ENCODE measurements at places on chromosomes 2 and 18. TPM values are rescaled to one million over a fixed set of nuclear protein-coding genes. Genes with fewer than 3 reads are reported as not detected.

The DNAJC5G gene
- 1.4 TPM for total RNA-seq

The GAL3ST2 gene
- total RNA-seq: not detected

The UGT1A5 gene
- total RNA-seq: not detected

The GMPPA gene
- 34.3 TPM for total RNA-seq

The MATN3 gene
- 9.7 TPM for total RNA-seq

The ICOS gene
- not detected for total RNA-seq

The CHRNG gene
- total RNA-seq: not detected

The CCDC141 gene
- total RNA-seq: 21.6 TPM

The G6PC2 gene
- total RNA-seq: not detected

The C2orf66 gene
- not detected for total RNA-seq

The CFAP65 gene
- 0.13 TPM for total RNA-seq

The KCNK3 gene
- 0.30 TPM for total RNA-seq

The HTRA2 gene
- 24.6 TPM for total RNA-seq

The PSTPIP2 gene
- 2.4 TPM for total RNA-seq

The TRABD2A gene
- total RNA-seq: 18.6 TPM

The AGXT gene
- total RNA-seq: not detected

The VSNL1 gene
- total RNA-seq: 108 TPM

The DPP4 gene
- 3.3 TPM for total RNA-seq

The MYO5B gene
- total RNA-seq: 6.9 TPM

GRCh38 chr18:36331521-36331971, 34.0 kb downstream of the FHOD3 start:
- no peak overlapping the region for H3K27ac ChIP-seq
- peaks cover 11% of the 10 kb centered on the region for H3K4me1 ChIP-seq
- H3K4me3 ChIP-seq: no peak overlapping the region
- H3K36me3 ChIP-seq: no peaks in the 10 kb centered on the region
- no peak for DNase-seq

DNA sequence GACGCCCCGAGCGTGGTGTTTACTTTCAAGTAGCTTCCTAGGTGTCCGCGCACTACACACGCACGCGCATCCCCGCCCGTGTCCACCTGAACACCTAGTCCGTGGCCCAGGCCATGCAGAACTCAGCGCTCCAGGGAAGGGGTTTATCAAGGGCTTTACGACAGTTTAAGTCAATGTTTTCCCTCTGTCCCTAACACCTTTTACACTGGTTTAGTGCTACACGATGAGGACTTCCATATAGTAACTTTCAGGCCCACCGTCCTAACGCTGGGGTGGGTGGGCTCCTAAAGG, 1.4 kb upstream of the BCL2 start:
- peaks cover 37% of the 10 kb centered on the region for H3K27me3 ChIP-seq
- DNase-seq: peak; percentile 67
- H3K36me3 ChIP-seq: no peaks in the 10 kb centered on the region
- H3K27ac ChIP-seq: no peak overlapping the region
- H3K4me1 ChIP-seq: peaks cover 6% of the 10 kb centered on the region

- peaks cover 1% of the 10 kb centered on the region for H3K27me3 ChIP-seq
- H3K36me3 ChIP-seq: no peaks in the 10 kb centered on the region
- no peaks in the 10 kb centered on the region for H3K4me1 ChIP-seq
- no peak overlapping the region for H3K4me3 ChIP-seq
Measured at GRCh38 chr2:143254110-143254509, 124.9 kb downstream of the ARHGAP15 start.

DNA sequence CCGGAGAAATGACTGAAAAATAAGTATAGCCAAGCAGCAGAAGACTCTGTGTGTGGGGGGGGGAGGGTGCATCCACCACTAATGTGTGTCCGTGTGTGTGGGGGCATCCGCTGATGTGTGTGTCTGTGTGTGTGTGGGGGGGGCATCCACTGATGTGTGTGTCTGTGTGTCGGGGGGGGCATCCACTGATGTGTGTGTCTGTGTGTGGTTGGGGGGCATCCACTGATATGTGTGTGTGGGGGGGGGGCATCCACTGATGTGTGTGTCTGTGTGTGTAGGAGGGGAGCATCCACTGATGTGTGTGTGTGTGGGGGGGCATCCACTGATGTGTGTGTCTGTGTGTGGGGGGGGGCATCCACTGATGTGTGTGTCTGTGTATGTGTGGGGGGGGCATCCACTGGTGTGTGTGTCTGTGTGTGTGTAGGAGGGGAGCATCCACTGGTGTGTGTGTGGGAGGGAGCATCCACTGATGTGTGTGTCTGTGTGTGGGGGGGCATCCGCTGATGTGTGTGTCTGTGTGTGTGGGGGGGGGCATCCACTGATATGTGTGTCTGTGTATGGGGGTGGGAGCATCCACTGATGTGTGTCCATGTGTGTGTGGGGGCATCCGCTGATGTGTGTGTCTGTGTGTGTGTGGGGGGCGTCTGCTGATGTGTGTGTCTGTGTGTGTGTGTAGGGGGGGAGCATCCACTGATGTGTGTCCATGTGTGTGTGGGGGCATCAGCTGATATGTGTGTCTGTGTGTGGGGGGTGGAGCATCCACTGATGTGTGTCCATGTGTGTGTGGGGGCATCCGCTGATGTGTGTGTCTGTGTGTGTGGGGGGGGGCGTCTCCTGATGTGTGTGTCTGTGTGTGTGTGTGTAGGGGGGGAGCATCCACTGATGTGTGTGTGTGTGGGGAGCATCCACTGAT, 125.0 kb downstream of the NFATC1 start:
- H3K4me3 ChIP-seq: no peak overlapping the region
- no peak overlapping the region for H3K27ac ChIP-seq
- H3K36me3 ChIP-seq: no peaks in the 10 kb centered on the region
- no peaks in the 10 kb centered on the region for H3K27me3 ChIP-seq
- no peak for DNase-seq

DNA sequence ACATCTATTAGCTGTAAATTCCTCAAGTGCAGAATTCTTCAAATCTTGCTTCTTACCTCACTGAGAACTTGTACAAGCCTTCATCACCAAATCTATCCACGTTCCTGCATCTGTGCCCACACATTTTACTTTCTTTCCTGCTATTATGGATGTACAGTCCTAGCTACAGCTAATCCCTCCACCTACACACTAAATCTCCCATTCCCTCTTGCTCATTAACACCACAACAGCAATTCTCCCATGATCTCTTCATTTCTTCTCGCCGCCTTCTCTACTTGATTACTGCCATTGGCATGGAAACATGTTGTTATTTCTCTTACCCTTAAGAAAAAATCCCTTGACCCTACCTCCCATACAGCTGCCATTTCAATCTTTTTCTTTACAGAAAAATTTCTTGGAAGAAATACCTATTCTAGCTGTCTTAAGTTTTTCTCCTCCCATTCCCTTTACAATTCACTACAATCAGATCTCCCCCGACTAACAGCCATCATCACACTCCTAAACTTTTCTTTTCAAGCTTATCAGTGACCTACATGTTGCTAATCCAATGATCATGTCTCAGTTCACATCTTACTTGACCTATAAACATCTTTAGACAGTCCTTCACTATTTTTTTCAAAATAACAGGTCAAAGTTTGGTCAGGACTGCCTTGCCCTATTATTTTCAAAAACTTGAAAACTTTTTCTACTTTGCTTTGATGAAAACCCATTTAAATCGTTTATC, 41.0 kb downstream of the ROCK2 start:
- H3K27me3 ChIP-seq: no peaks in the 10 kb centered on the region
- no peaks in the 10 kb centered on the region for H3K4me1 ChIP-seq
- H3K4me3 ChIP-seq: no peak overlapping the region
- H3K27ac ChIP-seq: no peak overlapping the region
- no peak for DNase-seq

GRCh38 chr2:30371772-30372373, 75.2 kb upstream of the LCLAT1 start:
- no peaks in the 10 kb centered on the region for H3K36me3 ChIP-seq
- H3K4me1 ChIP-seq: no peaks in the 10 kb centered on the region
- H3K4me3 ChIP-seq: no peak overlapping the region
- no peaks in the 10 kb centered on the region for H3K27me3 ChIP-seq

DNA sequence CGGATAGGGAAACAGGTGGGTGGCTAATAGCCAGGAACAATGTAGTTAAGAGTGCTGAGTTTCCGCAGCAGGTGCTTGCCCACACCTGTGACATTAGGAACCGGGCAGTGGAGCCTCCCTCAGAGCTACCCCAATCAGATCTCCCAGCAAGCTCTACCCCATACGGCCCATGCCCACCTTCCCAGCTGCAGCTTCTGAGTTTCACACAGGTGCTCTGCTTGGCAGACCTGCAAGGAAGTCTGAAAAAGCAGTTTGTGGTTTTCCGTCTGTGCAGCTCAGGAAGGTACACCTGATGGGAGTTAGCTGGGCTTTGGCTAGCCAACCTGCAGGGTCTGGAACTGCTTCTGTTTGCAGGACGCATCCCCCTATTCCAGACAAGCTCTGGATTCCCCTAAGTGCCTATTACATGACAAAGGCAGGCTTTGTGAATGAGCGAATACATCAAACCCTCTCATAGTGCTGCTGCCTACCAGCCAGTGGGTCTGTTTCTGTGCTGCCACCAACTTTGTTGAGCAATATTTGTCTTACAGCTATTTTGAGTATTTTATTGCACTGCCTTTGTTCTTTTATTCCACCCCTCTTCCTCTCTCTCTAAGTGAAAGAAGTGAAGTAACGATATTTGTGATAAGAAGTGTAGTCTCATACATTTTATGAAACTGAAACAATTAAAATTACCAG, 24.7 kb upstream of the CEP68 start:
- no peak overlapping the region for H3K4me3 ChIP-seq
- no peaks in the 10 kb centered on the region for H3K27me3 ChIP-seq
- no peaks in the 10 kb centered on the region for H3K36me3 ChIP-seq
- peaks cover 11% of the 10 kb centered on the region for H3K4me1 ChIP-seq
- H3K27ac ChIP-seq: no peak overlapping the region

DNA sequence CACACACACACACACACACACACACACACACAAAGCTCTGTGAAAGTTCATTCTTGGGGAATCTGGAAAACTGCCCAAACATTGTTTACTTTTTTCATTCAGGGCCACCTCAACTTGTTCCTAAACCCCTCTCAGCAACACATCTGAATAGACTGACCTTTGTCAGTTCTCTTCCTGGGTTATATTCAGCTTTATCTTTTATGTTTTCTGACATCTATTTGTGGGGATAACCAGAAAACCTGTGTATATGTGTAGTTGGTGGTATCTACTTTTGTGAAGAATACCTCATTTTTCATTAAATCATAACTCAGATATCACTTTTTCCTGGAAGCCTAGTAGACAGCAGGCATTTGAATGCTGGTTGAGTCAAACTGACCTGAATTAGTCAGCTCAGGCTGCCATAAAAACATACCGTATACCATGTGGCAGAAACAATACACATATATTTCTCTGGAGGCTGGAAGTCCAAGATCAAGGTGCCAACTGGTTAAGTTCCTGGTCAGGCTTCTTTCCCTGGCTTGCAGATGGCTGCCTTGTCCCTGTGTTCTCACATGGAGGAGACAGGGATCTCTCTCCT, 11.0 kb upstream of the RNF144A start:
- H3K4me1 ChIP-seq: no peaks in the 10 kb centered on the region
- H3K36me3 ChIP-seq: no peaks in the 10 kb centered on the region
- no peak overlapping the region for H3K4me3 ChIP-seq
- no peak for DNase-seq

GRCh38 chr2:76669966-76670465, 852.2 kb downstream of the LRRTM4 start:
- H3K27ac ChIP-seq: no peak overlapping the region
- no peaks in the 10 kb centered on the region for H3K4me1 ChIP-seq
- no peak overlapping the region for H3K4me3 ChIP-seq
- no peaks in the 10 kb centered on the region for H3K27me3 ChIP-seq

- DNase-seq: no peak
- H3K27me3 ChIP-seq: no peaks in the 10 kb centered on the region
- no peak overlapping the region for H3K27ac ChIP-seq
- no peak overlapping the region for H3K4me3 ChIP-seq
- H3K4me1 ChIP-seq: no peaks in the 10 kb centered on the region
Measured at GRCh38 chr2:8481463-8482009, 200.3 kb upstream of the ID2 start.

DNA sequence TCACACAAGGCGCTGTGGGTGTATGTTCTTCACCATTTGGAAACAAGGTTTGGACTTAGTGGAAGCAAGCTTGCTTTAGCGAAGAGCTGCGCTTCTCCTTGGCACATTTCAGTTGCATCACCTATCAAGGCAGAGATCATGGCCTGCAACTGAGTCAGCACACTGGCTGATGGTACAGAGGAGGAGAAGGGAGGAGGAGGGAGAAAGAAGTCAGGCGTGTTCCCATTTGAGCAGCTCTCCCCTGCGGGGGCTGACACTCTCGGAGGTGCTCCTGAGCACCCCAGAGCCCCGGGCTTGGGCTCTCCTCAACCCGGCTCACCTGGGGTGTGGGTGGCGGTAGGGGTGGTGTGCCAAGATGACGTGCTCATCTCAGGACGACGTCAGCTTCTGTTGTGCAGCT, 6.0 kb upstream of the SERPINB5 start:
- no peak overlapping the region for H3K4me3 ChIP-seq
- no peaks in the 10 kb centered on the region for H3K36me3 ChIP-seq
- no peaks in the 10 kb centered on the region for H3K4me1 ChIP-seq

- H3K4me3 ChIP-seq: no peak overlapping the region
- DNase-seq: no peak
- H3K27ac ChIP-seq: no peak overlapping the region
- peaks cover 4% of the 10 kb centered on the region for H3K36me3 ChIP-seq
Measured at GRCh38 chr2:54595161-54595803, 128.2 kb upstream of the EML6 start.

DNA sequence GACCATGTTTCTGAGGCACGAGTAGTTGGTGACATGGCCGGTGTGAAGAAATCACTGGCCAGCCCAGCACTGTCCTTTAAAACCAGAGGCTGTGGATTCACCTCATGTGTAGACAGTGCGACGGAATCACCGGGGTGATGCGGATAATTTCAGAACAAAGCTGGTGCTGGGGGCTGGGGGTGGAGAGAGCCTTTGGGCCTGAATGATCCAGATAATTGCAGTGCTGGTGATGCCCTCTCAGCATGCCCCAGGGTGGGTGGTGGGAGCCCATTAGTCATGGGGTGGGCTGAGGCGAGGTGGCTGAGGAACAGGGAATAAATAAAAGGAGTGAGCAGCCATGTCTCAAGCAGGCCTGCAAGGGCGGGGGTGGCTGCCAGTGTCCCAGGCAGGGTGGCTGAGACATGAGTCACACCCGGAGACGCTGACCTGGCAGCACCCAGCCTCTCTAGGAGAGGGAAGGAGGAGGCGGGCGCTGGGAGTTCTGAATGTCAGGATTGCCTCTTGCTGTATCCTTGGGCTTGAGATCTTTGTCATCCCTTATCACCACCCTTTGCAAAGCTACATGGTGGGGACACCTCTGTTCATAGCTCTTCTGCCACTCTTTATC, 151.1 kb upstream of the MSH6 start:
- DNase-seq: no peak
- no peak overlapping the region for H3K4me3 ChIP-seq
- no peaks in the 10 kb centered on the region for H3K4me1 ChIP-seq
- no peaks in the 10 kb centered on the region for H3K27me3 ChIP-seq
- no peak overlapping the region for H3K27ac ChIP-seq

DNA sequence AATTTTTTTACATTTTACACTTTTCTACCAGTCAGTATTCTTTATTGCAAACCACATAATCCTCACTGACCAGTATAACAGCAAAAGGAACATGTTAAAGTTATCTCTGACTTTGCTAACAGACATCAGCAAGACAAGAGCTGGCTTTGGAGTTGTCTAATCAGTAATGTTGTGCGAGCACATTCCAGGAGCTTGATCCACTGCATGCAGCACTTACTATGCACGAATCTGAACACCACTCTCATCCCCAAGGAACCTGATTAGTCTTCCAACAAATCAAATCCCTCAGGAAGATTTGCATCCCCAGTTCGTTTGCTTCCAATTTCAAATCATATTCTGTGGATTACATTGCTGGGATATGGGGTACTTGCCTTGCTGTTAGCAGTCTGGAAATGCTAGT, 269.3 kb upstream of the EPC2 start:
- H3K27ac ChIP-seq: no peak overlapping the region
- H3K4me3 ChIP-seq: no peak overlapping the region
- no peaks in the 10 kb centered on the region for H3K4me1 ChIP-seq
- H3K27me3 ChIP-seq: no peaks in the 10 kb centered on the region
